ENCODE measurements at places on chromosomes 2 and 18.

GRCh38 chr2:239595726-239596125 lies 194.9 kb upstream of the HDAC4 start:
- DNase-seq = no peak

GRCh38 chr18:12306752-12307700 lies 1.0 kb upstream of the TUBB6 start:
- peak; percentile 68 for DNase-seq

GRCh38 chr2:128441341-128442052 lies 122.8 kb upstream of the HS6ST1 start:
- DNase-seq = no peak

- no peak for DNase-seq
Observed at GRCh38 chr18:37274309-37275236, 291.0 kb downstream of the CELF4 start.

GRCh38 chr2:209456489-209456888 lies 32.6 kb downstream of the MAP2 start:
- no peak for DNase-seq

DNA sequence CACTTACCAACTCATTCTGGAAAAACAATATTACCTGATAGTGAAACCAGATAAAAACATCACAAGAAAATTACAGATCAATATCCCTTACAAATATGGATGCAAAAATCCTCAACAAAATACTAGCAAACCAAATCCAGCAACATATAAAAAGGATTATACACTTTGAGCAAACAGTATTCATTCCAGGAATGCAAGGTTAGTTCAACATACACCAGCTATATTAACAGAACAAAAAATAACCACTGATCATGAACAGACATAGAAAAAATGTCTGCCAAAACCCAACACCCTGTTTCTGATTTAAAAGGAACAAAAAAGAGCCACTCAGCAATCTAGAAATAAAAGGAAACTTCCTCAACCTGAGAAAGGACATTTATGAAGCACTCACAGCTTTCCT lies 62.1 kb downstream of the TLK1 start:
- no peak for DNase-seq

DNA sequence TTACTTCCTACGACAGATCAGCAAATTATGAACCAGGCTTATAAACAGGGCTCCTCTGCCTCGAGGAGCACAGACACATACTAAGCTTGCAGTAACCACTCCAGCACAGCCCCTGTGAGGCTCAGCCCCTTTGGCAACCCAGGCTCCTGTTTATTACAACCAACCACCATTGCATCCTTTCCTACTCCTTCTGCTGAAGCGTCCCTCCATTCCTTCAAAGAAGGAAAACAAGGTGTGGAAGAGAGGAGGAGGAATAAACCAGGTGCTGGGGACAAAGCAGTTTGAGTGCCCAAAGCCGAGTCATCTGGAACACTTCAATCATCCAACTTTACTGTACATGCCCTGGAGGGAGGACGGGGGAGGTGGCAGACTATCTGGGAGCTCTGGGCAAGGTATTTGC lies 87.2 kb upstream of the MGAT4A start:
- DNase-seq = no peak

DNA sequence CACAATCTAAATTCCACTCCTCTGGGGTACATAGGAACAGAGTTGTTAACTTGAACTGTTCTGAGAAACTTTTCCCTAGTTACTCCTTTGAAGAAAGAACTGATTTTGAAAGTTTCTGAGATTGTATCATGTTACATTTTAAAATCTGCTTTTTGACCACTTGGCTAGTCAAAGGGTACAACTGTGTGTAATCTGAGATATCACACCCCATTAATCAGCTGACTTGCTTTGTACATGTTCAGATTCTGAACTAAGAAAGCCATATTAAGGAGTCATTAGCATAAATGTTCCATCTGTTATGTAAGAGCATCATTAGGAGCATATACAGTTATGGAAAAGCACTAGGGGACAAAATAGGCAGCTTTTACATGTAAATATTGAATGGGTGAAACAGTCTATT lies 3.8 kb upstream of the WDR35 start:
- no peak for DNase-seq

GRCh38 chr18:34514238-34514637 lies 195.9 kb upstream of the DTNA start:
- DNase-seq = no peak

- DNase-seq = no peak
Observed at GRCh38 chr2:177651833-177652232, 259.3 kb downstream of the AGPS start.

GRCh38 chr2:197238043-197238365 lies 72.6 kb downstream of the ANKRD44 start:
- DNase-seq = no peak

DNA sequence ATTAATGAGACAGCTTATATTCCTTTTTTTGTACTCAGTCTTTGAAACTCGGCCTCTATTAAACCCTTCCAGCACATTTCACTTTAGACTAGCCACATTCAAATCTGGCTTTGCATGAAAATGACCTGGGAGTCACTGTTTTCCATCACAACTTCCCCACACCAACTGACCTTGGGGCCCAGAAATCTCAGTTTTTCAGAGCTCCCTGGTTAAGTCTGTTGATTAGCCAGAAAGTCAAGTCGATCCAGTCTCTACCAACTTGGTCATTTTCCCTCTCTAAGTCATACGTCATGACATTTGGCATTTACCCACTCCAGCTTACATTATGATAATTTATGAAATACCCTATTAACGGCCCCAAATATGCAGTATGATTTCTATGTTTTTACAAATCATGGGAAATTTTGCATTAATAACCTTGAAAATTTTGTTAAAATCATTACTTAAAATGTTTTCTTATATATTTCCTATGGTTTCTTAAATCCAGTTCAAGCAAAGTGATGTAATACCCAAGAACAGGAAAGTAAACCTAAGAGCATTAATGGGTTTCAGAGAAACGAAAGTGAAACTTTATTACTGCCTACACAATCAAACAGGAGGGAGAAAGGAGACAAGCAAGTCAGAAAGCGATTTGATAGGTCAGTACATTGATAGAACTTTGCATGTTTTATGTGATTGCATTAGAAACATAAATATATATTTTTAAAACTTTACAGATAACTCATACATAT lies 77.1 kb downstream of the SPATS2L start:
- no peak for DNase-seq

DNA sequence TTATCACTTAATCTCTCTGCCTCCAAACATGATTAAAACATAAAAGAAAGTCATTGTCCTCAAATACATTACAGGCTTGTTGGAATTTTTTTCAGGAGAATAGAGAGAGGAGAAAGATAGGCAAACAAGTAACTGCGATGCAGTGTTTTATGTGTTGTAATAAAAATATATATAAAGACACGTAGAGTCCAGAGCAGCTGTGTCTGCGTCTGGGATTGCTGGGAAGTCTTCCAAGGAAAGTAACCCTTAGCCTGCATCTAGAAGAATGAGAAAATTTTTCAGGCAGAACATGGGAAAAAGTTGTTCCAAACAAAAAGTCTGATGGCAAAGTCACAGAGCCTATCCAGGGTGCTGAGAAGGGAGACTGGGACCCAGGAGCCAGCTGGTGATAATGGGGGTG lies 91.8 kb upstream of the ST6GAL2 start:
- DNase-seq = no peak

DNA sequence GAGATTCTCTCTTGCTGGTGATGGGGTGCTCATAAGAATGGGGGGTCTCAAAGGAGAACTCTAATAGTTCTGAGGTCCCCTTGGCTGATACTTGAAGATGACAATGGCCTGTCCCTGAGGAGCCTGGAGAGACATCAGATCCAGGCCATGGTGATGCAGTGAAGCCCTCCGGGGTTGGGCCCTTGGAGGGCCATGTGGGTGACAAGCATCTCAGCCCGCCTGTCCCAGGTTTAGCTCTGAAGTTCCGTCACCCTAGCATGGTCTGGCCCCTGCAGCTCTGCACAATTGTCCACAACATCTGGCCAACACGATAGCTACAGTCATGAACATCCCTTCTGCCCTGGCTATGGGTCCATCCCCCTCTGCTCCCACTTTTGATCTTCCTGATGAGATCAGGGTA lies 202.8 kb upstream of the HS6ST1 start:
- no peak for DNase-seq

GRCh38 chr2:113233593-113234550 lies 44.8 kb downstream of the PAX8 start:
- peak; percentile 90 for DNase-seq

- DNase-seq = no peak
Observed at GRCh38 chr18:70197844-70198243, 7.6 kb downstream of the RTTN start.

DNA sequence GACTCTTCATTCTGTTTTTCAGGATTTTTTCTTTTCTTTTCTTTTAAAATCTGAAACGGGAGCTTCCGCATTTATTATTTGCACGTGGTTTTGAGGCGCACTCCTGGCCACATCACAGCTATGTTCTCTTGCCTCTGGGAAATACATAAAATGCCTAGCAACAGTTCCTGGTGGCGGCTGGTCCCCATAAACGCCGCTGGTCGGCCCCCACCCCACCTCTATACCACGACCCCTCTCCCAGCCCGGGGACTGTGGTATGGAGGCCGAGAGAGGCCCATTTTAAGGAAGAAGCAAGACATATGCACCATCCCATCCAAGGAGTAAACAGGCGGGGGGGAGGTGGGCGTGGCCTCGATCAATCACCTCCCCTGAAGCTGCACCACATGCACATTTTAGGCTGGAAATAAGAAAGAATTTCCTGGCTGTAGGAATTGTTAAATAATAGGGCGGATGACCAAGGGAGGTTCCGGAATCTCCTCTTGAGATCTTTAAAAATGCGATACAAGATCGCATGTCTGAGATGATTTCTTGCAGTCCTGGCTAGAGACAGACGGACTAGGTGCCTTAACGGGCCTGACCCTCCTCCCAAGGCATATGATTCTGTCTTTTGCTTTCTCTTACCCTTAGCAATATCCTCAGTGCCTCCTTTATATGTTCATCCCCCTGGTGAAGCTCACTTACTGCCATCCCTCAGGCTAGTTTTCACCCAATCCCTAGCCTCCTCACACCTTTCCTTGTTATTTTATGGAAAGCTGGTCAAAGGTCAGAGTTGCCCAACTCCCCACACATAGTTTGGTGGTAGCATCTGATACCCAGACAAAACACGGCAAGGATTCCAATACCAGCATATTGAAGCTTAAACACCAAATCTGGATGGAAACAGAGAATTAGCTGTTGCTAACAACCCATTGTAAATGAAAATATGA lies 82.4 kb downstream of the BCL2 start:
- peak; percentile 31 for DNase-seq

DNA sequence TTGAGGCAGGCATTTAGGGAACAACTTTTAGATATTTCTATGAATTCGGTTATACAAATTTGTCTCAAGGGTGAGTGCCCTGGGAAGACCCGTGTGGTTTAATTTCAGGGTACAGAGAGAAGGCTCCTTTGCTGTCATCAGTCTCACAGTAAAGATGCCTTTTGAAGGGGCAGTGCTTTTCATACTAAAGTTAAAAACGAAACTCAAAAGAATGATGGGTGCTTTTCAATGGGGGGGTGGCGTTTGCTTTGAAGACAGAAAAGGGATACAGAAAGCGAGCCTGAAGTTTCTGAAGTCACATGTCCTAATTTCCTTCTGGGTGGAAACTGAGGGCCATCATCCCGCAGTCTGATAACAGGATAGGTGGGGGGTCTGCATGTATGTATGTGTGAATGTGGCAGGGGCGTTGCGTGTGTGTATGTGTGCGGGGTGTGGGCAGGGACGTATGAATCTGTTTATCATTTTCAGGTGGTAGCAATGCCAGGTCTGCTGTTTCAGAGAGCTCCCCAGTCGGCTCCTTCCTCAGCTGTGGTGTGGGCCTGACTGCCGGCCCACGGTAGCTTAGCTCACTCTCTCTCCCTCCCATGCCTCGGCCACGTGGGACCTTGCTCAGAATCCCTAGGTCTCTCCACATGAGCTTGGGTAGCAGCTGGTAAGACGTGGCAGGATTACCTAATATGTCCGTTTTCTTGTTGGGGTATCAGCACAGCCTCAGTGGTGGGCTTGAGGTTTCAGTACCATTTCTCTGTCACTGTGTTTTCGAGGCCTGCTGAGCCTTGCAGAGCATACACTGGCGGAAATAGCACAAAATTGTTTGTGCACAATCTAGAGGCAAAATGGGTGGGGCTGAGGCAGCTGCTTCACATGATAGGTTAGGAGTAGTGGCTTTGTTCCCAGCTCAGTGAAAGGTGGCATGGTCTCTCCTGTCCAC lies 32.7 kb downstream of the ARHGAP25 start:
- no peak for DNase-seq

- DNase-seq = no peak
Observed at GRCh38 chr2:43071599-43072550, 154.5 kb downstream of the ZFP36L2 start.

DNA sequence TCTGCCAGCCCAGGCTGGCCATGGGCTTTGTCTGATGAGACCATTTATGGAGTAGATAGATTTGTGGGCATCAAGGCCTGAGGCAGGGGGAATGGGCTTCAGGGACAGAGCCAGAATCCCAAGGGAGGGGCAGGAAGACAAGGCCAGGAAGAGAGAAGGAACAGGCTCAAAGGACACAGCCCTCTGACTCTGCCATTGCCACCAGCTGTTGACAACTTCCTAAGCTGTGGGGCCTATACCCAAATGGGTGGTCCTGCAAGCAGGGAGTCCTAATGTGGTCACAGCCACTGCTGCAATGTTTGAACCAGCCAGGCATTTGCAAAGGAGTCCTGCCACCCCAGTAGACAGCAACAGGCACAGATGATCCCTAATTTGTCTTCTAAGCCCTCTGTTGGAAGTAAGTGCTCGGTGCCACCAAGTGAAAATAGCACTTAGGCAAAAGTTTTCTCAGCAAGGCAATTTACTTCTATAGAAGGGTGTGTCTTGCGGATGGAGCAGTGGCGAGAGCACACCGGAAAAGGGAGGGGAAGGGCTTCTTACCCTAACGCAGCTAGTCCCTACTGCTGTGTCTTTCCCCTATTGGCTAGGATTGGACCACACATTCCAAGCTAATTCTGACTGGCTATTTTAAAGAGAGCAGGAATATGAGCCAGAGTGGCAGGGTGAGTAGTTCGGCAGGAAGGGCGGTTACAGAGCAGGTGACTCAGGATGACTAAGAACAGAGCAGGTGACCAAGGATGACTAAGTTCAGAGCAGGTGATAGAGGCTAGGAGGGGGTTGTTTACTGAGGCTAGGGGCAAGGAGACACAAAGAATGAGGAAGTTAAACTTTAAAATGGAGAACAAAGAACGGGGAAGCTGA lies 47.2 kb downstream of the C1QL2 start:
- no peak for DNase-seq

GRCh38 chr2:73832930-73833329 lies 4.2 kb downstream of the STAMBP start:
- peak; percentile 59 for DNase-seq

GRCh38 chr2:173806761-173807160 lies 158.4 kb downstream of the SP3 start:
- no peak for DNase-seq

GRCh38 chr2:117785740-117786139 lies 28.8 kb upstream of the DDX18 start:
- DNase-seq = peak; percentile 28

DNA sequence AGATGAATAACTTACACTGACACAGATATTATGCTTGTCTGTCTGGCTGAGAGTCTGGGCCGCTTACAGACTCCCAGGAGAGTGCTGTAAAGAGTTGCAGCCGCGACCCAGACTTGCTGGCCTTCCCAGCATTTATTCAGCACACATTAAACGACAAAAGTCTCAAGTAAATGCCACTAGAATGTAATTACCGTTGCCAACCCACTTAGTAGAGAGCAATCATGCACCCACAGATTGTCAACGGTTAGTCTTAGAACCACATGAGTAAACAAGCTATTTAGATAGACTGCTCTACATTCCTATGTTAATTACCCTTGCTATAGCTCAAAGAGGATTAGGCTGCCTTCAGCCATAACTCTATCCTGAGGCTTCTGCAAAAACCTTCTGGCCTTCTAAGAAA lies 47.8 kb upstream of the C2orf74 start:
- no peak for DNase-seq
